Head of caudate nucleus (tissue), 42 donors: ENCODE measurements at places on chromosomes 16 and 17.
A peak's percentile ranks its signal among the peaks of the same experiment; 100 is the strongest.

GRCh38 chr17:64492481-64493109 lies 4.3 kb downstream of the POLG2 start:
- DNase-seq, result no peak

- no peak for DNase-seq
These were observed 155.7 kb downstream of the CMIP start for GRCh38 chr16:81600275-81600674.

- no peak for DNase-seq
These were observed 49.8 kb upstream of the ARHGAP44 start for GRCh38 chr17:12739500-12739899.

GRCh38 chr17:64216338-64217248 lies 46.5 kb downstream of the TEX2 start:
- DNase-seq, result no peak

- DNase-seq, result peak; percentile 87
These were observed 759.1 kb upstream of the RBFOX1 start for GRCh38 chr16:6573577-6573976.
